ENCODE measurements at places on chromosomes 5 and 9.

DNA sequence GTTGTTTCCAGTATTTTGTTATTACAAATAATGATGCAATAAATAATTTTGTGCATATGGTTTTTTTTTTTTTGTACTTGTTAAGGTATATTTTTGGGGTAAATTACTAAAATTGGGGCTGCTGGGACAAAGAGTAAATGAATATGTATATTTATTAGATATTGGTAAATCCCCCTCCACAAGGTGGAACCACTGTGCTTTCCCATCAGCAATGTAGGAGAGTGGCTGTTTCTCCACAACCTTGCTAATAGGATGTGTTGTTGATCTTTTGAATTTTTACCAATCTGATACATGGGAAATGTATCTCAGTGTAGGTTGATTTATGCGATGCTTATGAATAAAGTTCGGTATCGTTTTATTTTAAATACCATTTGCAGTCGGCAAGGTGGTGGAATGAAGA lies 118.1 kb downstream of the TRPM3 start:
- DNase-seq = no peak

DNA sequence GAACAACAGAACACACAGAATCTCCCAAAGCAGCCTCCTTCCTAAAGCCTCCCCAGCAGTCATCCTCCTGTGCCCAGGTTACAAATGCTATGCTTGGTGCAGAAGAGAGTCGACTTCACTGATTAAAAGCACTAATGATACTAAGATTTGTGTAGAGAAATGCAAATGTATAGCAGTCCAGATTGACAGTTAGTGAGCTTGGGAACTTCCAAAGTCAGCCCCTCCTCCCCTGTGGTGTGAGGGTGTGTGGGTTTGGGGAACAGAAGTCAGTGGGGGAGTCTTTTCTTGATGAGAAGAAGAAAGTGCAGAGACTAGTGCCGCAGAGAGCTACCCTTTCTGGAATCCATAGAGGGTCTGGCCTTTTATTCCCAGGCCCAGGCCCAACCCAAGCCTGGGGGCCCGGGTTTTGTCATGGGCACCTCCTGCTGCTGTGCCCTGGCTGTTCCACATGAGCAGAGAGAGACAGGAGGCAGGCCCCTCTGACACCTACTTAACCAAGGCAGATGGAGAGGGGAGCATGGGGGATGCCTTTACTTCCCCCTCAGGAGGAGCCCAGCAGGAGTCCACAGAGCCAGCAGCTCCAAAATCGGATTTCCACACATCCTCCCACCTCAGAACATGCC lies 173.3 kb downstream of the DENND1A start:
- no peak for DNase-seq

- no peak for DNase-seq
These were observed 33.7 kb downstream of the NACC2 start for GRCh38 chr9:136061405-136061804.

- no peak for DNase-seq
These were observed 132.0 kb upstream of the C6 start for GRCh38 chr5:41345295-41345694.

DNA sequence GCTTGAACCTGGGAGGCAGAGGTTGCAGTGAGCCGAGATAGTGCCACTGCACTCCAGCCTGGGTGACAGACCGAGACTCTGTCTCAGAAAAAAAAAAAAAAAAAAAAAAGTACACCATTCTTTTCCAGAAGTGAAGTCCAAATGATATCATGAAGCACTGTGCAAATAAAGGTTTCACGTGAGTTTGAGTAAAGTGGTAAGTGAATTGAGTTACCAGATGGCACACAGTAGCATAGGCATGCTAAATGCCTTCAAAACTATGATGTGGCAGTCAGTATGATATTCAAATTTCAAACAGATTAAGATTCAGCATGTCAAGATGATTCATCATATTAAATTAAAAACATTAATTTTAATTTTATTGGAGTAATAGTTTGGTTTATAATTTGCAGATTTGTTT lies 195.2 kb downstream of the TAF11L14 start:
- DNase-seq = no peak

- no peak for DNase-seq
These were observed 12.1 kb upstream of the WDR5 start for GRCh38 chr9:134123764-134124128.
